Esophagus muscularis mucosa (tissue), 4 donors: ENCODE measurements at places on chromosomes 7 and 10. TPM values are rescaled to one million over a fixed set of nuclear protein-coding genes. Genes with fewer than 3 reads are reported as not detected.

- no peaks in the 10 kb centered on the region for H3K36me3 ChIP-seq
- H3K27me3 ChIP-seq = no peaks in the 10 kb centered on the region
- no peak for DNase-seq
- no peak overlapping the region for H3K4me3 ChIP-seq
- H3K27ac ChIP-seq = peak overlapping the region; percentile 57
These were observed 118.0 kb downstream of the OTUD1 start for GRCh38 chr10:23556727-23557440.

- DNase-seq = no peak
- peaks cover 54% of the 10 kb centered on the region for H3K4me1 ChIP-seq
- no peaks in the 10 kb centered on the region for H3K36me3 ChIP-seq
- peak overlapping the region; percentile 9 for H3K27ac ChIP-seq
- no peak overlapping the region for H3K4me3 ChIP-seq
These were observed 240.5 kb downstream of the GLI3 start for GRCh38 chr7:41996381-41997035.

- H3K4me3 ChIP-seq = no peak overlapping the region
- no peaks in the 10 kb centered on the region for H3K4me1 ChIP-seq
- no peaks in the 10 kb centered on the region for H3K27me3 ChIP-seq
- no peak overlapping the region for H3K27ac ChIP-seq
- no peaks in the 10 kb centered on the region for H3K36me3 ChIP-seq
- no peak for DNase-seq
These were observed 37.9 kb downstream of the ADAM12 start for GRCh38 chr10:126350216-126350992.

DNA sequence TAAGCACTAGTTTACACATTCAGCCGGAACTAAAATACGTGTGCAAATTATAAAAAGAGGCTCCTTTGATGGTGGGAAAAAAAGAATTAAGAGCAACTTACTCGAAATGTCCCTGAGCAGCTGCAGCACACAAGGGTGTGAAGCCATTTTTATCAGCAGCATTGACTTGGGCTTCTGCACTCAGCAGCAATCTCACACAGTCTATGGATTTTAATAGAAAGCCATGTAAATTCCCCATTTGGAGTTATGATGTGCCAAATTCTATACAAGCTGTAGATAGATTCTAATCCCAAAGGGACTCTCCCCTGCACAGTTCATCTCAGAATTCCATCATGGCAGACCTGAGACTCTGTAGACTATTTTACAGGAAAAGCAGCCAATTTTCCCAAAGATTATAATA, 90.5 kb downstream of the CTTNBP2 start:
- no peak for DNase-seq
- H3K27ac ChIP-seq = no peak overlapping the region
- no peaks in the 10 kb centered on the region for H3K4me1 ChIP-seq
- H3K27me3 ChIP-seq = no peaks in the 10 kb centered on the region
- no peaks in the 10 kb centered on the region for H3K36me3 ChIP-seq
- H3K4me3 ChIP-seq = no peak overlapping the region

- no peak overlapping the region for H3K27ac ChIP-seq
- no peaks in the 10 kb centered on the region for H3K27me3 ChIP-seq
- peaks cover 18% of the 10 kb centered on the region for H3K4me1 ChIP-seq
- no peak for DNase-seq
These were observed 96.1 kb downstream of the TPST1 start for GRCh38 chr7:66301249-66301648.

- no peaks in the 10 kb centered on the region for H3K27me3 ChIP-seq
- no peak for DNase-seq
- no peak overlapping the region for H3K27ac ChIP-seq
- H3K36me3 ChIP-seq = no peaks in the 10 kb centered on the region
- no peaks in the 10 kb centered on the region for H3K4me1 ChIP-seq
These were observed 28.8 kb upstream of the JCAD start for GRCh38 chr10:30088178-30088577.

DNA sequence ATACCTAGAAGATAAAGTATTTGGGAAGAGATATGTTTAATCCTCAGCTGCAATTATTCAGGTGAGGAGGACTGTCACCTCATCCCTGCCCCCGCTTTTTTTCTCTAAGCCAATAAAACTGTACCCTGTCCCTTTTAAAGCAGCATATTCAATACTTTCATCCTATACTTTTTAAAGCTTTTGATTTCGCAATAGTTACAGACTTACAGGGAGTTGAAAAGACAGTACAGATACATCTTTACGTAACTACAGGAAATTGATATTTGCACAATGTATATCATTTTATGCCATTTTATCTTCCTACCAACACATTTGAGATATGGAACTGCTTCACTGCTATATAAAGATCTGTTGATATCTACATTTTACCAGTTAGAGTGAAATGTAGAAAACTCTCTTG, 47.6 kb downstream of the STK17A start:
- no peak overlapping the region for H3K27ac ChIP-seq
- H3K36me3 ChIP-seq = peaks cover 21% of the 10 kb centered on the region
- H3K4me1 ChIP-seq = peaks cover 12% of the 10 kb centered on the region
- no peaks in the 10 kb centered on the region for H3K27me3 ChIP-seq
- no peak for DNase-seq

- peak; percentile 78 for DNase-seq
- H3K27ac ChIP-seq = no peak overlapping the region
- no peaks in the 10 kb centered on the region for H3K4me1 ChIP-seq
- H3K36me3 ChIP-seq = no peaks in the 10 kb centered on the region
- H3K27me3 ChIP-seq = no peaks in the 10 kb centered on the region
- no peak overlapping the region for H3K4me3 ChIP-seq
These were observed 54.2 kb upstream of the EBF3 start for GRCh38 chr10:130018265-130018664.

DNA sequence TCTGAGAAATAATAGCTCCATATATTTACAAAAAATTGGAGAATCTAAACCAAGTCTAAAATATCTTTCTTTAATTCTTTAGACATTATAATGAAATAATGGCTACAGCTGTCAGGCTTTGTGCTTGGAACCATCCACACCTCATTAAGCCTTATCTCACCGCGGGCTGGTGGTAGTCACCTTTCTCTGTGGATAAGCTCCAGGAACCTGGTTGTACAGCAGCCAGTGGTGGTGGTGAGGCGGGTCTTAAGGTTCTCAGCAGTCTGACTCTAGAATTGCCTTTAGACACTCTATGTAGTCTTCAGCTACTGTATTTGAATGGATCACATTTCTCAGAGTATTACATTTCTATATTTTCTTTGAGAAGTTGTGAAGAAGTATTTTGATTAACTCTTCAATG, 34.2 kb downstream of the CUL1 start:
- DNase-seq = no peak
- no peak overlapping the region for H3K4me3 ChIP-seq
- H3K36me3 ChIP-seq = peaks cover 41% of the 10 kb centered on the region
- H3K4me1 ChIP-seq = peaks cover 30% of the 10 kb centered on the region
- H3K27ac ChIP-seq = no peak overlapping the region

The OPALIN gene
- total RNA-seq = not detected
